CD4-positive, alpha-beta T cell treated with Interleukin-17A for 4 hours (primary cell): ENCODE measurements at places on chromosomes 11 and 22.

GRCh38 chr11:826227-826621 is 1.5 kb upstream of the CRACR2B start:
- no peak for DNase-seq

DNA sequence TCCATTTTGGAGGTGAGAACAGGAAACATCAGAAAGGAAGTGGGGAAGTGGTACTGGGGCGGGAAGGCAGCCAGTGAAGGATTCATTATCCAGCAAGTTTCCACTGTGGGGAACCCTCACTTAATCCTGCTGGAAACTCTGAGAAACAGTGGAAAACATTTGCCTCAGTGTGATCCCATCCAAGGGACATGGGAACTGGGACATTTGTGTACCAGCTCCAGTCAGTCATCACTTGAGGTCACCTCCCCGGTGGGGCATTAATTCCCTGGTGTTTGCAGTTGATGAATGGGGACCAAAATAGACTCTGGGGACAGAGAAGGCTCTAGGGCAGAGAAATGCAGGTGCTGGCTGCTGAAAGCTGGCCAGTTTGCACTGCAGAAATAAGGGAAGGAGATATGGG is 599.9 kb downstream of the BUD13 start:
- DNase-seq, result no peak

DNA sequence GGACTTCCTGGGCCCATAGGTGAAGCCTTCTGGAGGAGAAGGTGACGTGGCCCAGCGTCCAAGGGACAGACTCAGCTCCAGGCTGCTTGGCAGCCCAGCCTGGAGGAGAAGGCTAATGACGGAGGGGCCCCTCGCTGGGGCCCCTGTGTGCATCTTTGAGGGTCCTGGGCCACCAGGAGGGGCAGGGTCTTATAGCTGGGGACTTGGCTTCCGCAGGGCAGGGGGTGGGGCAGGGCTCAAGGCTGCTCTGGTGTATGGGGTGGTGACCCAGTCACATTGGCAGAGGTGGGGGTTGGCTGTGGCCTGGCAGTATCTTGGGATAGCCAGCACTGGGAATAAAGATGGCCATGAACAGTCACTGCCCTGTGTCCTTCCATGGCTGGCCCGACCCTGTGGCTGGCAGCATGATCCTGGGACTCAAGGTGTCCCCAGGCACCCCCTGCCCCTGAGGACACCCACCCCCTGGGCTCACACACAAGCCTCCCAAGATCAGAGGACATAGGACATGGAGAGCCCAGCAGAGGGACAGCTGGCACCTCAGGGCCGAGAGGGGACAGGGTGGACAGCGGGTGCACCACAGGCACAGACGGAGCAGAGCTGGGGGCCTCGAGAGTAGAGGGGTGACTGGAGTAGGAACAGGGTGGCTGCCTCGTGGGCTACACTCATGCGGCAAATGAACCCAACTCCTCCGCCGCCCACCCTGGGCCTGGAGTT is 10.1 kb downstream of the SIGIRR start:
- no peak for DNase-seq

- DNase-seq, result no peak
Measured at GRCh38 chr11:91859666-91860065, 365.0 kb upstream of the FAT3 start.

GRCh38 chr11:57230316-57230715 is 6.7 kb downstream of the APLNR start:
- no peak for DNase-seq
